ENCODE measurements at places on chromosomes 1 and 21.

DNA sequence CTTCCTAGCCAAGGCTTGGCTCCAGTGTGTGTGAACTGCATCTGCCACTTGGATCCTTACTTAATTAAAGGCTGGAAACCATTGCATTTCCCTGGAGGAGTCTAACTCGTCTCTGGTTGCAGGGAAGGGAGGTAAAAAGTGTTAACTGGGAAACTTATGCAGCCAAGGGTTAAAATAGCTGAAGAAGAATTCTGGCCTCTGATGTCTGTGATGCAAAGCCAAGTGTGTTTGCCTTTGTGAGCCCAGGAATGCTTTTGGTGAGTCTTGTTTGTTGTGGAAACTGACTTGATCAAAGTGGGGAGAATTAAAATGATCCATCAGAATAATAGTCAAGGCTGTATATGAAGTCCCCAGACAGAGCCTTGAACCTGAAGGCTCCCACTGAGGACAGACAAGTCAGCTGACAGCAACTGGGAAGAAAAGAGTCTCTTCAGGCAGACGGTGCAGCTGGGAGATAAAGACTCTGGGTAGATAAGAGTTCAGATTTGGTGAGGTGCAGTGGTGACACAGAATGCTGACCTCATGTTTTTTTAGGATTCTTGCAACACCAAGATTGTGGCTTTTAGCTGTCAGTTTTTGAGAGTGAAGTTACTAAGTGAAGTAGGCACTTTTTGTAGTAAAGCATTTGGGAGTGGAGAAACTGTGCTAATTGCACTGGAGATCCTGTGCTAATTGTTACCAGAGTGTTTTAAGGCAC lies 59.5 kb upstream of the WLS start:
- no peak for DNase-seq

- no peak for DNase-seq
Observed at GRCh38 chr1:168304865-168305264, 24.2 kb downstream of the TBX19 start.

DNA sequence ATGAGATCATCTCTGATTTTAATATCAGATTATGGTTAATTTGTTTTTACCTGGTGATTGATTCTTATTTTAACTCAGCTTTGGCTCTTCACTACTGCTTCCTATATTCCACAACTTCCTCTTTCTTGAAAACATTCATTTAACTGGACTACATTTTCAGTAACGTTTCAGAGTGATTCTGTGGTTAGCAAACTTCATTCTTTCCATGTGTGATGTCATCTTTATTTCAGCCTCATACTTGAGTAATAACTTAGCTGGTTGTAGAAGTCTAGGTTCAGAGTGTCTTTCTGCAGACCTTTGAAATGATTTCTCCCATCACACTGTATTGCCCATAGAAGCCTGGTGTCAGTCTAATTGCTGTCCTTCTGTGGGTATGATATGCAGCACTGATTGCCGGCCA lies 36.0 kb upstream of the SLC35F3 start:
- no peak for DNase-seq

DNA sequence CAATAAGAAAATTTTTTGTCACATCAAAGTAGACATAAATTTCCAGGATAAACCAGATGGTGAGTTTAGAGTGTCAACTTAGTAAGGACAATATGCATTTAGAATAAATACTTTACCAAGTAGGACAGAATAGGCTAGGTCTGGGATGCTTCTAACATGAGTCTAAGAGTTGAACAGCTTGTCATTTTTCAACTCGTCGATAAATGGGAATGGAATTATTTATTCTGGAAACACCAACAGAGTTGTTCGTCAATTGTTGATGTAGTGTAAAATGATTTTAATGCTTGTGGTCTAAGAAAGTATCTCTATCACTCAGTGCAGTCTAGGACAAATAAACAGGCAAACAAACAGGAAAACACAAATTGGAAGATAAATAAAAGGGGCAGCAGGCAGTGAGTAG lies 358.4 kb upstream of the ST6GALNAC5 start:
- no peak for DNase-seq

- no peak for DNase-seq
Observed at GRCh38 chr1:13793088-13793730, 93.2 kb downstream of the PRDM2 start.

- no peak for DNase-seq
Observed at GRCh38 chr1:108886292-108886691, 9.5 kb downstream of the GPSM2 start.

DNA sequence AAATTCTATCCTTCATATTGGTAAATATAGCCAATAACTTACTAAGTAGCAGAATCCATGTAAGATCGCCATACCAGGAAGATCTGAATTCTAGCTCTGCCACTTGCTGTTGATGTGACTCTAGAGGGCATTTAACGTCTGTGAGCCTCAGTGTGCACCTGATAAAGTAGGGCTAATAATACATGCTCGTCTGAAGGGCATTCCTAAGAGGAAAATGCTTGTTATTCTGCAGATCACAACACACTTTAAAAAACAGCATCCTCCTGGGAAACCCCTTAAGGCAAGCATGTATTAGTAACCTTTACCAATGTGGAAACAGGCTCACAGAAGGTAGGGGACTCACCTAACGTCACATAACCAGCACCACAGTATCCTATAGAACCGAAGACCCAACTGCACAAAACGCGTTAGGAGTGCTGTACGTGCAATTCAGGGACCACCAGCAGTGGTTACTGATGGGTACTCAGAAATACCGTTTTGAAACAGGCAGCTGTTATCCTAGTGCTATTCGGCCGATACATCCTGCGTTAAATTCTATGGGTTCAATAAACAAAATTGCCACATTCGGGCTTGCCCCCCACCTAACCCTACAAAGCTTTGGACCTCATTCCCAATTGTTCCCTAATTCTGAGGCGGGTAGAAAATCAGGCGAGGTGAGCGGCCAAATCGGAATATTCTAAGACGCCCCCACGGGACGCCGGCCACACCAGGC lies 758 bp downstream of the DEPDC1 start:
- DNase-seq, result peak; percentile 33

- peak; percentile 38 for DNase-seq
Observed at GRCh38 chr1:100353071-100353801, 930 bp downstream of the CDC14A start.

- DNase-seq, result no peak
Observed at GRCh38 chr1:19824541-19824940, 9.5 kb upstream of the RNF186 start.

DNA sequence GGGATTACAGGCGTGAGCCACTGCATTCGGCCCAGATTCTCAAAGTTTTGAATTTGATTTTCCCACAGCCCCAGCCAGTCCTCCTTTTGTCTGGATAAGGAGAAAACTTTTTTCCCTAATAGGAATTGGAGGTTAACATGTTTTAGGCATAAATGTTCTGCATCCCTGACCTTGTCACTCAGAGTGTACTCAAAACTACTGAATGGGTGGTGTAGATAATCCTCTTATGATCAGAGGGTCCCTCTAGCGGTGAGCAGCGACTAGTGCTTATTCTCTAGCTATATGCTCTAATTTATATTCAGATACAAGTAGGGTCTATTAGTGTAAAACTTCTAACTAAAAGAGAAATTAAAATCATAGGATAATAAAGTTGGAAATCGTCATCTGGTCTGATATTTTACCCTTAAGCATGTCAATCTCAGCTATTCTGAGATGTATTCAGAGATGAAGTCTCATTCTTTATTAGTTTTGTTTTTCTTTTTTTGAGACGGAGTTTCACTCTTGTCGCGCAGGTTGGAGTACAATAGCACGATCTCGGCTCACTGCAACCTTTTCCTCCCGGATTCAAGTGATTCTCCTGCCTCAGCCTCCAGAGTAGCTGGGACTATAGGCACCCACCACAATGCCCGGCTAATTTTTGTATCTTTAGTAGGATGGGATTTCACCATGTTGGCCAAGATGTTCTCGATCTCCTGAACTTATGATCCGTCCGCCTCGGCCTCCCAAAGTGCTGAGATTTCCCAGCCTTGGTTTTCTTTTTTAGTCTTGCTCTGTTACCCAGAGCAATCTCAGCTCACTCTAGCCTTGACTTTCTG lies 2.7 kb upstream of the PSMD4 start:
- DNase-seq, result peak; percentile 55

- no peak for DNase-seq
Observed at GRCh38 chr1:27873671-27874384, 1.5 kb downstream of the THEMIS2 start.

- DNase-seq, result no peak
Observed at GRCh38 chr1:100627054-100627716, 89.2 kb downstream of the GPR88 start.

DNA sequence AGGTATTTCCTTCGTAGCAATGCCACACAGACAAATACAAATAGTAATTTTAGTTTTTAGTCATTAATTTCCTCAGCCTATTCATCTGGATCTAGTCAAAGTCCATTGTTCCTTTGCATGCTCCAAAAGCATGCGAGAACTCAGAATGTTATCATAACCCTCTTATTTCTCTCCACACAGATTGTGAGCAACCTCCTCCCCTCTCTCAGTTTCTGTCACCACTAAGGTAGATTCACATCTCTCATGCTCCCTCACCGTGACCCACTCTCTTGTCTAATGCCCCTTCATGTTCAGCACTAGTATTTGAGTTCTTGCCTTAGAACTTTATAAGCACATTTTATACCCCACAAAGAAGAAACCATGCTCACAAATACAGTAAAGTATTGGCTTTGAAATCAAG lies 582.4 kb downstream of the PLA2G4A start:
- DNase-seq, result no peak

GRCh38 chr1:91404151-91405012 lies at the start of gene HFM1:
Gene HFM1 (minus strand): TSS chr1:91404837. CDS start chr1:91401082, 3,755 bp downstream.
- DNase-seq, result peak; percentile 43

DNA sequence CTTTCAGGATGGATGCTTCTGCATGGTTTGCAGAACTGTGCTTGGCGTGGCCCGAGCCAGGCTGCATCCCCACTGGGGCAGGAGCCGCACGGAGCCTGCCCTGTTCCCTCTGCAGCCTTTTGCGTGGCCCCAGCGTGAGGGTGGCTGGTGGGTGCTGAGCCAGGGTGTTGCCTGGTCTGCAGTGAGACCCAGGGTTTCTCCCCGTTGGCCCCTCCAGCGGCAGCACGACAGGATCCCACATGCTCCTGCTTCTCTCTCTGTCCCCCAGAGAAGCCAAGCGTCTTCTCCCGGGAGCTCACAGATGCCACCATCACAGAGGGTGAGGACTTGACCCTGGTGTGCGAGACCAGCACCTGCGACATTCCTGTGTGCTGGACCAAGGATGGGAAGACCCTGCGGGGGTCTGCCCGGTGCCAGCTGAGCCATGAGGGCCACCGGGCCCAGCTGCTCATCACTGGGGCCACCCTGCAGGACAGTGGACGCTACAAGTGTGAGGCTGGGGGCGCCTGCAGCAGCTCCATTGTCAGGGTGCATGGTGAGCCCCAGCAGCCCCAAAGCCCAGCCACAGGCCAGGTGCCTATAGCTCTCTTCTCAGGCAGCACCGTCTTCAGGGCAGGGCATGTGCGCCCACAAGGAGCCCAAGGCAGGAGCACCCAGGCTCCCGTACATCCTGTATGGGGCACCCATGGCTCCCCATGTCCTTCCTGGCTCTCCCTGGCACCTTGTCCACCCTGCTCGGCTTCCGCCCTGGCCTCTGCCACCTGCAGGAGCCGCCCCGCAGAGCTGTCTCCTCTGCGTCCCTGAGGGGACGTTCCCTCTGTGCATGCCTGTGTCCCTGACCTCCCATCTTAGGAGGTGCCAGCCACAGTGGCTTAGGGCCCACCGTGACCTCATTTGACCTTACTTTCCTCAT lies 78.9 kb downstream of the OBSCN start:
- no peak for DNase-seq

GRCh38 chr1:205303247-205303888 lies 18.2 kb downstream of the NUAK2 start:
- DNase-seq, result no peak

DNA sequence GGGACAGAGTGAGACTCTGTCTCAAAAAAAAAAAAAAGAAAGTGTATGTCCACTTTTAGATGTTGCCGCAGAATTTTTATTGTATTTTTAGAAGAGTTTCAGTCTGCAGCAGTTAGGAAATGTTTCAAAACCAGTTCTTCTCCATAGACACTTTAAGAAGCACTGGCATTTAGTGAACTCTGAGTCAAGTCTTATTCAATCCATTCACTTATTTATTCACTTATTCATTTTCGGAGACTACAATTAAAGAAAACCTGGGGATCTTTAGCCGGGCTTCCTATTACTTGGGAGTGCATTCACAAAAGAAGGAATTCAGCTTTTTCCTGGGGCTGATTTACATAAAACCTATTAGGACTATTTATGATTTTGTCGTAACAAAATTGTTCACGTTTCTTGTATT lies 12.3 kb downstream of the RCAN3 start:
- no peak for DNase-seq

DNA sequence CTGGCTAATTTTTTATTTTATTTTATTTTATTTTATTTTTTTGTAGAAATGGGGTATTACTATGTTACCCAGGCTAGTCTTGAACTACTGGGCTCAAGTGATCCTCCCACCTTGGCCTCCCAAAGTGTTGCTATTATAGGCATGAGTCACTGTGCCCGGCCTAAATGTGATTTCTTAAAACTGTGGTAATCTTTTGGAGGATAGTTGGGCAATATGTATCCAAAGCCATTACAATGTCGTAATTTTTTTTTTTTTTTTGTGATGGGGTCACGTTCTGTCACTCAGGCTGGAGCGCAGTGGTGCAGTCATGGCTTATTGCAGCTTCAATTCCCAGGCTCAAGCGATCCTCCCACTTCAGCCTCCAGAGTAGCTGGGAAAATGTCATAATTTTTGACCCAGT lies 14.2 kb downstream of the ETV3L start:
- DNase-seq, result no peak

DNA sequence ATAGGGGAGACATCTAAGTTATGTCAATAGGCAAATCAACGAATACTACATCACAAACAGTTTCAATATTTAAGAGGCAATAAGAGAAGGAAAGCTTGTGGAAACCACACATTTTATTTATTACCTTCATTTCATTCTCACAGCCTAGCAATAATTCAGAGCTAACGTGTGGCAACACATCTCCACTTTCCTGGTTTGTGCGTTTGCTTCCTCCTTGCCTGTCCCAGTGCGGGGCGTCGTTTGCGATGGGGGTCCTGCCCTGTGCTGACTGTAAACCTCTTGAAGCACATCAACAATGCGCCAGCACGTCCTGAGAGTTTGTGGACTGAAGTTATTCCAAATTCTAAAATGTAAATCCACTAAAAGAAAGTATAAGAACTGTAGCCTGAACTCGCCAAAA lies 14.4 kb upstream of the VPS26C start:
- DNase-seq, result no peak

DNA sequence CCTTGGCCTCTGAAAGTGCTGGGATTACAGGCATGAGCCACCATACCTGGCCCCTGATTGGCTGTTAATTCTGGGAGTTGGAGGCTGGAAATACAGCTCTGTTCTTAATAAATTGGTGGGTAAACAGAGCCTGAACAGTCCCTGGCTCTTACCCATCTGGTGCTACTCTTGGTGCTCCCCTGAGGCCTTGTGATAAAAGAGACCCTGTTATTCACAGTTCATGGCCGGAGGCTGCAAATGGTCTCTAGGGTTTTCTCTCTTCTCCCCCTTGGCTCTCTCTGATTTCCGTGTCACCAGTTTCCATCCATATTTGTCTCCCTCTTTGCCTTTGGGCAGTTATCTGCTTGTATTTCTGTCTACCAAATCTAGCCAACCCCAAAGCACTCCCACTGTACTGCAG lies 17.2 kb downstream of the NFASC start:
- no peak for DNase-seq

GRCh38 chr1:167832693-167833092 lies 81.2 kb downstream of the ADCY10 start:
- no peak for DNase-seq

GRCh38 chr1:6033986-6034749 lies 11.5 kb upstream of the KCNAB2 start:
- DNase-seq, result no peak

GRCh38 chr1:169604781-169605560 lies 18.7 kb upstream of the F5 start:
- DNase-seq, result peak; percentile 91

GRCh38 chr1:157152510-157152909 lies 14.3 kb upstream of the ETV3 start:
- no peak for DNase-seq
